ENCODE measurements at places on chromosomes 13 and 19. TPM values are rescaled to one million over a fixed set of nuclear protein-coding genes. Genes with fewer than 3 reads are reported as not detected.

GRCh38 chr19:21082011-21082975, at the start of gene ZNF714:
TSS of gene ZNF714 (plus strand) at chr19:21082203. CDS start at chr19:21098269, 16,066 bp downstream.
- peak; percentile 91 for DNase-seq

The SERP2 gene
- 10.8 TPM for total RNA-seq

The SNRNP70 gene
- 181 TPM for total RNA-seq

DNA sequence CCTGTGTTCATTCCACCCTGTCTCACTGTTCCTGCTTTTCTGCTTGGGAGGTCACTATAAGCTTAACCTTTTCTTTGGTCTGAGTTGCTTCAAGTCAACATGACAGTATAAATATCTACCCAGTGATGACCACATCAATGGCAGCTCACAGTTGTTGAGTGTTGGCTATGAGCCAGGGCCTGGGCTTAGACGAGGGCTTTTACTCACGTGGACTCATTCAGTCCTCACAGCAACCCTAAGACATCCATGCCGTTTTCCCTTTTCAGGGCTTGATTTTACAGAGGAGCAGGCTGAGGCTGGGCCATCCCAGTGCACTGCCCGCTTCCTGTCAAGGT, 10.2 kb upstream of the CCDC97 start:
- peak; percentile 50 for DNase-seq

The BIVM gene
- total RNA-seq = 21.3 TPM

- DNase-seq = peak; percentile 66
Measured at GRCh38 chr13:21060338-21061028, 903 bp downstream of the LATS2 start.

GRCh38 chr13:55493297-55493696, 1647.4 kb upstream of the PRR20A start:
- no peak for DNase-seq

DNA sequence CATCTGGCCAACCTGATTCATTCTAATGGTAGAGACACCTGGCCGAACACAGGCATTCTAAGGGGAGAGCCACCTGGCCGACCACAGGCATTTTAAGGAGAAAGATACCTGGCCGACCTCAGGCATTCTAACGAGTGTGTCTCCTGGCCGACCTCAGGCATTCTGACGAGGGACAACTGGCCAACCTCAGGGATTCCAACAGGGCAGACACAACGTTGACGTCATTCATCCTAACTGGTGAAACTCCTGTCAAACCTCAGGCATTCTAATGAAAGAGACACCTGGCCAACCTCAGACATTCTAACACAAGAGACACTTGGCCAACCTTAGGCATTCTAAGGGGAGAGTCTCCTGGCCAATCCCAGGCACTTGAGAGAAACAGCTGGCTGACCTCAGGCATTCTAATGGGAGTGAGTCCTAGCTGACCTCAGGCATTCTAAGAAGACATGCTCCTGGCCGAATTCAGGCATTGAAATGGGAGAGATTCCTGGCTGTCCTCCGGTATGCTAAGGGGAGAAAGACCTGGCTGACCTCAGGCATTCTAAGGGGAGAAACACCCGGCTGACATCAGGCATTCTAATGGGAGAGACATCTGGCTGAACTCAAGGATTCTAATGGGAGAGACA, 1352.5 kb downstream of the UQCRFS1 start:
- DNase-seq = no peak

- DNase-seq = no peak
Measured at GRCh38 chr19:35851213-35852028, 883 bp downstream of the NPHS1 start.

DNA sequence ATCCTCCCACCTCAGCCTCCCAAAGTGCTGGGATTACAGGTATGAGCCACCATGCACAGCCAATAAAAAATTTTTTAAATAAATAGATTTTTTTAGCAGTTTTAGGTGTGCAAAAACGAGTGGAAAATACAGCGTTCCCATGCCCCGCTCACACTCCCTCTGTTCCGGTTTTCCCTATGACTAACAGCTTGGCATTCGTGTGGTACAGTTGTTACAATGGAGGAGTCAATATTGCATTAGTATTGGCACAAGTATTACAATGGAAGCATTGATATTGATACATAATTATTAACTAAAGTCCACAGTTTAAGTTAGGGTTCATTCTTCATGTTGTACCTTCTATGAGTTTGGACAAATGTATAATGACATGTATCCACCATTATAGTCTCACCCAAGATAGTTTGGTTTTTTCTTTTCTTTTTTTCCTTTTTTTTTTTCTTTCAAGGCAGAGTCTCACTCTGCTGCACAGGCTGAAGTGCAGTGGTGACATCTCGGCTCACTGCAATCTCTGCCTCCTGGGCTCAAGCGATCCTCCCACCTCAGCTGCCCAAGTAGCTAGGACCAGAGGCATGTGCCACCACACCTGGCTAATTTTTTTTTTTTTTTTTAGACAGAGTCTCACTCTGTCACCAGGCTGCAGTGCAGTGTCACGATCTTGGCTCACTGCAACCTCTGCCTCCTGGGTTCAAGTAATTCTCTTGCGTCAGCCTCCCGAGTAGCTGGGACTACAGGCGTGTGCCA, 15.4 kb upstream of the RAB20 start:
- DNase-seq = no peak

- DNase-seq = no peak
Measured at GRCh38 chr19:3249408-3249807, 24.9 kb downstream of the CELF5 start.

GRCh38 chr13:51416107-51416506, 36.7 kb downstream of the INTS6 start:
- no peak for DNase-seq

The GPR32 gene
- total RNA-seq = not detected

The MAB21L1 gene
- 1.0 TPM for total RNA-seq

DNA sequence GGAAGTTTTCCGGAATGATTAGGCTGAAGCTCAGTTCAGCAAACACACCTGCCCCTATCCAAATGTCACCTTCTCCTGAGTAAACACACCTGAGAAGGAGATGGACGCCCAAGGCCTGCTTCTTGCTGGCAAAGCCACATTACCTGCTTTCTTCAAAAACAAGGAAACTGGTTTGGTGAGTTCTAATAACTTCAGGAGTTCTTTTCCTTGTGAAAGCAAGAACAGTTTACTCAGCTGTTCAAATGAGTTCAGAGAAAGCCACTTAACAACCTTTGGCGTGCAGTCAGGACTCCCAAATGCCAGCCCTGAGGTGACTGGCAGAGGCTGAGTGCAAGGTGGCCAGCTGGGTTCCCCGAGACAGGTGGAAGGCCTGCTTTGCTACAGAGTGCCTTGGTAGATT, 160.5 kb downstream of the STK24 start:
- DNase-seq = no peak

DNA sequence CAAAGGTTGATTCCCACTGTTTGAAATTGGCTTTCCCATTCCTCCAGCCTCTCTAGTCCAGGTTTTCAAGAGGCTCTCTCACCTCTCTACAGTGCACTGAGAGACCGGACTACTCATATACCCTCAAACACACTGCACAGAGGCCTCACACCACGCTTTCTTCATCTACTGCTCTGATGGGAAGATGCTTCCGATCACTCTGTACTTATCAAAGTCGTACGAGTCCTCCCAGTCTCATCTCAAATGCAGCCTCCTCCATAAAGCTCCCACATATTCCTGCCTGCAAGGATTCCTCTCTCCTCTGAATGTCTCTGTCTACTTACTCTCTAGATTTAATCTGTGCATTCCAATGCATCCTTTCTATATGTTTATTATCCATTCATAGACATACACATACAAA, 164.4 kb downstream of the EFNB2 start:
- DNase-seq = no peak

DNA sequence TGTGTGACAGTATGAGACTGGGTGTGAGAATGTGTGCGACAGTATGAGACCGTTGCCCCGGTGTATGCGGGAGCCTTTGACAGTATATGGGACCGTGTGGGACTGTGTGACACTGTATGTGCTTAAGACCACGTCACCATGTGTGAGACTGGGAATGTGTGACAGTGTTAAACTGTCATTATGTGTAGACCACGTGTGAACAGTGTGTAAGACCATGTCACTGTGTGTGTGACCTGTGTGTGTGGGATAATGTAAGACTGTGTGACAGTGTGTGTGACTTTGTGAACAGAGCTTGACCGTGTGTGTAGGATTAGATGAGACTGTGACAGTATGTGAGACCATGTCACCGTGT, 549 bp downstream of the ZNF583 start:
- DNase-seq = no peak

The SIGLEC14 gene
- 0.11 TPM for total RNA-seq

The GSK3A gene
- 38.3 TPM for total RNA-seq

DNA sequence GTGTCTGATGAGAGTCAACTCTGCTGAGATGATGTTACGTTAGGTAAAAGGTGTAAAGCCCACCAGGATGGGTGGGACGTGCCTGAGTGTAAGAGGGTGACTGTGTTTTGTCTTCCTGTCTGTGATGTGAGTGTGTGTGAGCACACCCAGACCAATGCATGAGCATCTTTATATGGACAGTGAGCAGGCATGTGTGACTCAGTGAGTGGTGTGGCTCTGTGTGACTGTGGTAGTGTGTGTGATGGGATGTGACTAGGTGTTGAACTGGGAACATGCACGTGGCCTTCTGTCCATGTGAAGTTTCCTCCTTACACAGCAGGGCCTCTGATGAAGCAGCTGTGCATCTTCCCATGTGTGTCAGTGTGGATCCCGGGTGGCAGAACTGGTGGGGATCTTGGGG, 17.8 kb upstream of the LGALS16 start:
- DNase-seq = no peak

DNA sequence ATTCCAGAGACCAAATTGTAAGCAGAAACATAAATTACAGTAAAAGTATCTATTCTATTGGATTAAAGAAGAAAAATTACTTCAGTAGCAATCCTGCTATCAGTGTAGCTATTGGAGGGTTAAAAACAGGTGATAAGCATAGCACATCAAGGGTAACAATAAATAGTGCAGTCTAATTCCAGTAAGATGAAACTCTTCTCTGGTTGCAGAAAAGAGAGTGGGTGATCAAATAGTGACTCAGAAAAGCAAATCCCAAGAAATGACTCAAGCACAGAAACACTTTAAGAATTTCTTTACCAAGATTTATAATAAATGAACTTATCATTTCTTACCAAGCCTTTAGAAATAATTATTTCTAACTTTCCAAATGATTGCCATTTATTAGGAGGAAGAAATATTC, 135.7 kb downstream of the LMO7 start:
- DNase-seq = no peak

DNA sequence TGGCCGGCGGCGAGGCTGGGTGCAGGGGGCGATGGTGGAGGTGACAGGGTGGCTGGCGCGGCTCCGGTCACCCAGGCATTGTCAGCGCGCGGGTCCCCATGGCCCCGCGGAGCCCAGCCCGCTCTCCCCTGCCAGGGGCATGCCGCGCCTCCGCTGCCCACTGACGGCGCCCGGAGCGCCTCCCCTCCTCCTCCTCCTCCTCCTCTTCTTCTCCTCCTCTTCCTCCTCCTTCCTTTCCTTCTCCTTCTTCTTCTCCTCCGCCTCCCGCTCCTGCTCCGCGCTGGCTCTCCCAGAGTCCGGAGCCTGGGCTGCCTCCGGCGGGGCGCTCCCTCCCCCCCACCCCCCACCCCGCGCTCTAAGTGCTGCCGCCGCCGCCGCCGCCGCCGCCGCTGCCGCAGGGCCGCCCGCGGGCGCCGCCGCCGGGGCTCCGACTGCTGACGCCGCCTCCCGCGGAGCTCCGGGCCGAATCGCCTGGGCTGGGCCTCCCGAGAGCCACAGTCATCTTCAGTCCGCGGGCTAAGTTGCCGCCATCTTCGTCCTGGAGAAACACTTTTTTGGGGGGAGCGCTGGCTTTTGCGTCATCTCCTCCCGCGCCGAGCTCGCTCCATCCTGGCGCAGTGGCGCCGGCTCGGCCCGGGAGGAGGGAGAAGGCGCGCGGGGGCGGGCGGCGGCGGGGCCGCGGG, 348.3 kb downstream of the LIG4 start:
- DNase-seq = no peak

DNA sequence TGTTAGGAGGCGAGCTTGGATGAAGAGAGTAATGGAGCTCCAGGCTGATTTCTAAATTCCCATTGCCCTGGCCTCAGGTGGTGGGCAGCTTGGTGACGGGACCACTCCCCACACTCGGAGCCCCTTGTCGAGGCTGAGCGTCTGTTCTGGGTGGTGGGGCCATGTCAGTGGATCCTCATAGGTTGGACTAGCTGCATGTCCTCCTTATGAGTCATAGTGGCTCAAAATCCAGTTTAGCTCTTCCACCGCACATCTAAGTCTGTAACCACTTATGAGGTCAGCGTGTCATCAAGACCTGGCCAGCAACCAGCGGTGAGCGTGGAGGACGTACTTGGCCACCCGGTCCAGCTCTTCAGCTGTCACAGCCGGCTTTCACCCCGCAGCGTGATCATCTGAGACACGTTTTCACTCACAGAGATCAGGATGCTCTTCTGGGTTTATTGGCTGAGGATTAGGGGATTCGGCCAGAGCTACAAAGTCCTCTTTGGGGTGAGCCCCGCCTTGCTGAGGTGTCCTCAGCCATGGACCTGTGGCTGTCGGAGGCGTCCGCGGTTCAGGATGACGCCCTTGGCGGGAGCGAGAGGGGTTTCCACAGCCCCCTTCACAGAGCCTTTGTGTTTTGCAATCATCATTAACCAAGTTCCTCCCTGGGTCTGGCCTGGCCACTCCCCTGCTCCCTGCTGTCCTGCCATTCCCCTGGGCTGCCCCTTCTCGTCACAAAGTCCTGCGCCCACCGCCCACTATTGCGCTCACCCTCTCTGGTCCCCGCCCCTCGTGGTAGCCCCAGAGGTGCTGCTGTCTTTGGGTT, 41.9 kb downstream of the ADPRHL1 start:
- no peak for DNase-seq

GRCh38 chr19:1884291-1884718, 991 bp downstream of the ABHD17A start:
- peak; percentile 24 for DNase-seq

DNA sequence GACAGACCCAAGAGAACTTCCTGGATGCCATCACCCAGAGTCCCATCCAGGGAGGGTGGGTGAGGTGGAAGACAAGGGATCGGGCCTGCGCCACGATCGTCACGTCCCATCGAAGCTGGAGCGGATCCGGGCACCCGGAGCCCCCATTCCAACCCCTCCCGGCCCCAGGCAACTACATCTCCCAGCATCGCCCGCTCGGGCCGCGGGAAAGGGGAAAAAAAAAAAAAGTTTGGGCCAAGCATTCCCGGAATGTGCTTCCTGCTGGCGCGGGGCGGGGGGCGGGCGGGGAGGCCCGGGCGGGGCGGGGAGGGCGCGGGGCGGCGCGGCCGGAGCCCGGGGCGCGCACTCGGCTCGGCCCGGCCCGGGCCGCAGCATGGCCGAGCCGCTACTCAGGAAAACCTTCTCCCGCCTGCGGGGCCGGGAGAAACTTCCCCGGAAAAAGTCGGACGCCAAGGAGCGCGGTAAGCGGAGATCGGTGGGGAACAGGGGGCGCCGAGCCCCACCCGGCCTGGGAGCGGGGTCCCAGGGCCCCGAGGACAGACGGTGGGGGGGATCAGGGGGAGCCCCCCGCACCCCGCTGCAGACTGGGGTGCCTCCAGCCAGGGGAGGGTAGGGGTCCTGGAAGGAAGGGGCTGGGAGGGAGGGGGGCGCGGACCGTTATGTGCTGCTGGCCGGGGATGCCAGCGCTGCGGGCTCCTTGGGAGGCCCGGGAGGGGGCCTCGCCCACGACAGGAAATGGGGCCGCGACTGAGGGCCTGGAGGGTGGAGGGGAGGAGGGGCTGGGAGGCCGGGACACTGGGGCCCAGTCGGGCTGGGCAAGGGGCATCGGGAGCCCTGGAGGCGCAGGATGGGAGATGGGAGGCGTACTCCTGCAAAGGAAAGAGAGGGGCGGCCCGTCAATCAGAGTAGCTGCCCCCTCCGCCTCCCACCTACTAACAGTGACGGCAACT, at the start of gene SYDE1:
Gene SYDE1, plus strand, starts transcription at position 341 of the 950 bp plus-strand sequence. Its CDS starts 33 bp downstream, at position 374.
- peak; percentile 69 for DNase-seq
